ENCODE measurements at places on chromosomes 7 and 10. TPM values are rescaled to one million over a fixed set of nuclear protein-coding genes. Genes with fewer than 3 reads are reported as not detected.
A peak's percentile ranks its signal among the peaks of the same experiment; 100 is the strongest.

GRCh38 chr10:75606203-75606779 lies 174.9 kb downstream of the LRMDA start:
- no peak overlapping the region for H3K27ac ChIP-seq
- no peak for DNase-seq

Gene MKI67
- 13.5 TPM for total RNA-seq

DNA sequence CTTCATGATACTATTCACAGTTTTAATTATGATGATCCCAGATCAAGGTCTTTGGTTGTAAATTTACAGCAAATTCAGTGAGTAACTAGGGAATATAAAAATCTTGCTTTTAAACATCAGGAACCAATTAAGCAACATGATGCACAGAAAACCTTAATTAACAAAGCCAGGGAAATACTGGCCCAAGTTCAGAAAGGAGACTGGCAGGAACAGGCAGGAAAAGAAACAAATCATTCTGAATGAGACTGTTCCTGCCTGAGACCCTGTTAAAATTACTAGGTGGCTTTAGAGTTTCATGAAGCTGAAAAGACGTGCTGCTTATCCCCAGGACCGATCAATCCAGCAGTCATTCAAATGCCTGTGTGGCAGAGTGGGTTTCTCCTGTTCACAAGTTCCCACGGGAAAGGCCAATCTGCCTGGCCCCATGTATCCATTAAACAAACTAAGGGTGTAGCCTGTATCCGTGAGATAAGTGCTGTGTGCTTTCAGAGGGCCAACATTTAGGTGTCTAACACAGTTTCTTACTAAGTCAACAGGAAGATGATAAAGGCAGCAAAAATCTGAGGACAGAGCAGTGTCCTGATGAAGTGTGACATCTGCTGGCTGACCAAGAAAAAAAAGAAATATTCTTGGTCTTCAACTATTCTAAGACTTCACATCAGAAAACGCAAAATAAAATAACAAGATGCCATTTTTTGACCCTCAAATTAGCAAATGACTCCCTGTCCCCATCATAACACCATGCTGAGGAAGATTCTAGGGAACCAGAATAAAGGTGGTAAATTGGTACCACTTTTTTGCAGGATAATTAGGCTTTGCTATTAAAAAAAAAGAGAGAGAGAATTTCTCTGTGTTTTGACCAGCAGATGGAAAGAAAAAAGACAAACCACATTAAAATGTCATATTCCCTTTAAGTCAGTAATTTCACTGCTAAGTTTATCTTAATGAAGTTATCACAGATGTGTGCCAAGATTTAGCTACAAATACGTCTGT lies 34.2 kb downstream of the PUS7 start:
- peak overlapping the region; percentile 24 for H3K27ac ChIP-seq
- peaks cover 8% of the 10 kb centered on the region for H3K4me1 ChIP-seq
- H3K4me3 ChIP-seq: peak overlapping the region; percentile 28
- DNase-seq: peak; percentile 68
- peaks cover 3% of the 10 kb centered on the region for H3K36me3 ChIP-seq
- no peaks in the 10 kb centered on the region for H3K27me3 ChIP-seq

GRCh38 chr7:131081308-131081707 lies 246.4 kb upstream of the MKLN1 start:
- H3K4me1 ChIP-seq: peaks cover 72% of the 10 kb centered on the region
- H3K27me3 ChIP-seq: no peaks in the 10 kb centered on the region
- peak overlapping the region; percentile 34 for H3K4me3 ChIP-seq
- DNase-seq: no peak
- H3K36me3 ChIP-seq: peaks cover 48% of the 10 kb centered on the region

Gene MRLN
- total RNA-seq: not detected

DNA sequence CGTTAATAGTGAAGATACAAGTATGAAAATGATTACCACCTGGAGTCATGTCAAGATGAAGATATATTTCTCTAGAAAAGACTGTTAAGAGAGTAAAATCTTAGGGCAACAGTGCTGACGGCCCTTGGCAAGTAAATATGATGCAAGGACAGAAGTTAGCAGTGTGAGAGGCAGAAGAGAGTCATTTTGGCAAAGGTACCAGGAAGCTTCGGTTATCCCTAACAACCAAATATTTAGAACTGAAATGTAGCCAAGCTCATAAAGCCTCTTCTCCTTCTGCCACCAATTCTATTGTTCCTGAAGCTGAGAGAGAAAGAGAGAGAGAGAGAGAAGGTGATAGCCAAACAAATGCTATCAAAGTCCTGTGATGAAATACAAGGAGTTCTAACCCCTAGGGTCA lies 109.6 kb downstream of the MACC1 start:
- H3K4me3 ChIP-seq: no peak overlapping the region
- no peaks in the 10 kb centered on the region for H3K4me1 ChIP-seq
- H3K27me3 ChIP-seq: no peaks in the 10 kb centered on the region
- no peaks in the 10 kb centered on the region for H3K36me3 ChIP-seq
- H3K27ac ChIP-seq: no peak overlapping the region

DNA sequence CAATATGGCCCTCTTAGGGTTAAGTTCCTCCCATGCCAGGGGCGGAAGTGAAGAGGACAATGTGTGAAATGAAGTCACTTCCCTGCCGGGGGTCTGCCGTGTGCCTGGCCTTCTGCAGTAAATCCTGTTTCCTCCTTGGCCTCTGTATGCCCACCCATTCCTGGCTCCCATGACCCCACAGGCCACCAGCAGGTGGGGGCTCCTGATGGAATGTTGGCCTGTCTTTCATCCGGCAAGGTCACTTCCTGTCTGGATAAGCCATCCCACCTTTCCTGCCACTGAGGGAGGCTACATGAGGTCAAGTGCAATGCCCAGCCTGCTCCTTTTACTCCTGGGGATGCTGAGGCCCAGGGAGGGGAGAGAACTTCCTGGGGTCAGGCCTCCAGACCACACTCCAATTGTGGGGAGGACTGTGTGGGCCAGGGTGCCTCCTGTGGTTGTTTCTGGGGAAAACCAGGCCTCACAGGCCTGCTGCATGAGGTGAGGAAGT lies 22.3 kb downstream of the PALD1 start:
- H3K27ac ChIP-seq: no peak overlapping the region
- H3K4me3 ChIP-seq: no peak overlapping the region
- H3K36me3 ChIP-seq: no peaks in the 10 kb centered on the region
- no peaks in the 10 kb centered on the region for H3K27me3 ChIP-seq
- H3K4me1 ChIP-seq: no peaks in the 10 kb centered on the region

- no peak for DNase-seq
- H3K27me3 ChIP-seq: no peaks in the 10 kb centered on the region
- H3K4me1 ChIP-seq: no peaks in the 10 kb centered on the region
- no peak overlapping the region for H3K4me3 ChIP-seq
- no peak overlapping the region for H3K27ac ChIP-seq
These were observed 74.1 kb downstream of the LRRTM3 start for GRCh38 chr10:66999762-67000545.

- H3K27me3 ChIP-seq: no peaks in the 10 kb centered on the region
- H3K36me3 ChIP-seq: no peaks in the 10 kb centered on the region
- H3K4me1 ChIP-seq: peaks cover 34% of the 10 kb centered on the region
- H3K4me3 ChIP-seq: no peak overlapping the region
- DNase-seq: no peak
These were observed 153.1 kb downstream of the ZNF365 start for GRCh38 chr10:62527019-62527827.

GRCh38 chr10:48330269-48330668 lies 23.8 kb downstream of the MAPK8 start:
- H3K36me3 ChIP-seq: no peaks in the 10 kb centered on the region
- no peaks in the 10 kb centered on the region for H3K27me3 ChIP-seq
- DNase-seq: no peak
- no peak overlapping the region for H3K4me3 ChIP-seq
- no peaks in the 10 kb centered on the region for H3K4me1 ChIP-seq
- no peak overlapping the region for H3K27ac ChIP-seq

GRCh38 chr7:17601921-17602320 lies 303.5 kb downstream of the AHR start:
- DNase-seq: no peak
- no peaks in the 10 kb centered on the region for H3K36me3 ChIP-seq
- H3K4me1 ChIP-seq: no peaks in the 10 kb centered on the region
- no peaks in the 10 kb centered on the region for H3K27me3 ChIP-seq

DNA sequence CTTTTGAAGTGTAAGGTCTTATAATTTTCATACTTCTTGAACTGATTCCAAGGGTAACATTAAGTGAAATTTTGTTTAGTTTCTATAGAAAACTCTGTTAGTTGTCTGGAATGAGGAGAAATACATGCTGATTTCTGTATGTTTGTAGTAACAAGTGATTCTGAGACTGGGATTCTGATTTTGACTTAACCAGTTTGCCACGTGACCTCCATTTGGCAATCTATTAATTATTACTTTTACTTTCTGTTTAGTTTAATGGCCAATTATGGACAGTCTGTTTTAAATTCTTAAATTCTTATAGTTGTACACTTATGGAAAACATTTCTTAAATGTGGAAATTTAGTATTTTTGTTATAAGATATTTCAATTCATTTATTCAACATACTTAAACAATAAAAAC lies 163.1 kb downstream of the ADK start:
- peak overlapping the region; percentile 82 for H3K4me3 ChIP-seq
- peaks cover 13% of the 10 kb centered on the region for H3K36me3 ChIP-seq
- no peak for DNase-seq
- no peaks in the 10 kb centered on the region for H3K4me1 ChIP-seq

Gene NRP1
- total RNA-seq: not detected

GRCh38 chr10:79078367-79079053 lies 9.7 kb downstream of the ZMIZ1 start:
- no peak overlapping the region for H3K4me3 ChIP-seq
- no peaks in the 10 kb centered on the region for H3K36me3 ChIP-seq
- H3K27me3 ChIP-seq: no peaks in the 10 kb centered on the region
- H3K4me1 ChIP-seq: peaks cover 12% of the 10 kb centered on the region

Gene CLDN4
- 0.79 TPM for total RNA-seq

- no peaks in the 10 kb centered on the region for H3K4me1 ChIP-seq
- no peak for DNase-seq
- no peak overlapping the region for H3K4me3 ChIP-seq
- H3K27ac ChIP-seq: no peak overlapping the region
These were observed 111.4 kb downstream of the TFPI2 start for GRCh38 chr7:93779115-93779514.

DNA sequence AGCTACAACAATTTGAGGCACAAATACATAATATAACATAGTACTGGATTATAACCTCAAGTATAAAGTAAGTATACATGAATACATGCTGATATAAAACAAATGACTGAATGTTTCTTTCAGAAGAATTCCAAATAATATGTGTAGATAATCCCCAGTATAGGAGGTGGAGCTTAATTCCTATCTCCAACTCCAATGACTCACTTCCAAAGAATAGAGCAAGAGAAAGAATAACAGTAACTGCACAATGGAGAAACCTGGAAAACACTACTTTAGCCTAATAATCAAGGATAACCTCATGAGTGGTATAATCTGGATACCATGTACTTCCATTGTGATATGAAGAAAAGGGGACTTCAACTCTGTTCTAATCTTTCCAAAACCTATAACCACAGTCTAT lies 13.7 kb upstream of the SEMA3C start:
- no peaks in the 10 kb centered on the region for H3K36me3 ChIP-seq
- no peak overlapping the region for H3K27ac ChIP-seq
- no peaks in the 10 kb centered on the region for H3K4me1 ChIP-seq
- no peak for DNase-seq
- H3K27me3 ChIP-seq: no peaks in the 10 kb centered on the region
- H3K4me3 ChIP-seq: no peak overlapping the region

Gene DCLRE1C
- total RNA-seq: 24.6 TPM

- no peak overlapping the region for H3K27ac ChIP-seq
- H3K4me3 ChIP-seq: no peak overlapping the region
- no peaks in the 10 kb centered on the region for H3K36me3 ChIP-seq
- no peak for DNase-seq
- no peaks in the 10 kb centered on the region for H3K27me3 ChIP-seq
These were observed 554.3 kb upstream of the GRM3 start for GRCh38 chr7:86089455-86089854.

DNA sequence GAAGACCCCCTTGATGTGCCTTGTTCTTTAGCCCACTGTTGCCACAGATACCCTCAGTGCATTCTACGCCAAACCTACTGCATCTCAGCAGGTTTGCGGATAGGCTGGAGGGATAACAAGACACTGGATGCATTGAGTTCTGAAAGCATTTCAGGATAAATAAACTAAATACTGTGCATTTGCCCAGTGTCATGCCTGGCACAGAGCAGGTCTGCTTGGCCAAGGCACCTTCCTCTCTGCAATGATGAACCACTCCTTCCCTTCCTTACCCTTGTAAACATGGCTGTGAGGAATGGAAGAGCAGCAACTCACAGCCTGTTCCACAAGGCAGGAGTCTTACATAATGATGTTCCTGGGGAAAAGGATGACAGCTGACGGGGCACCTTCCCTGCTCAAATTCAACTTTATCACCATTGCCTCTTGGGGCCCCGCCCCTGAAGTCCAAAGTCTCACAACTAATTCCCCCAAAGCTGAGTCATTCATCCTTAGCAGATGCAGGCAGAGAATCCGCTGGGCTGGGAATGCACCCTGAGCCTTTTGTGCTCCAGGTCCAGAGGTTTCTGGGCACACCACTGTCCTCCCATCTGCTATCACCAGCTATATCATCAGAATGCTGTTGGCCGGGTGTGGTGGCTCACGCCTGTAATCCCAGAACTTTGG lies 11.6 kb downstream of the DDX56 start:
- H3K36me3 ChIP-seq: peaks cover 20% of the 10 kb centered on the region
- DNase-seq: no peak
- H3K27me3 ChIP-seq: no peaks in the 10 kb centered on the region
- H3K27ac ChIP-seq: no peak overlapping the region
- no peak overlapping the region for H3K4me3 ChIP-seq
- H3K4me1 ChIP-seq: no peaks in the 10 kb centered on the region

Gene IRF5
- 13.5 TPM for total RNA-seq

Gene OR2F1
- not detected for total RNA-seq

DNA sequence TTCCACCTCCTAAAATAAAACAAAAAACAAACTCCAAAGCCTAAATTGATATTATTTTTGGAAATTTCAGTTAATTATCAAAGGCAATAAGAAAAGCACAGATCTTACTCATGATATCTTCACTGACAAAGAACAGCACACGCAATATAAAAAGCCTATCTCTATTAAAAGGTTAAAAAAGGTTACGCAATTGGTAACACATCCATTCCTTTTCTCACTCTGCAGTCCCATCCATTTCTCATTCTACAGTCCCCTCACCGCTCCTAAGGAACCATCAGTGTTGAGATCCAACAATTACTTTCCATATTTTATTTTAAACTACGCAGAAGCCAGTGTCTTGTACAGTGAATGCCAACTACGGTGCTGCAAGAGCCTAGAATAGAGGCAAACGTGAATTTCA lies 1.3 kb downstream of the SEC61G start:
- no peak overlapping the region for H3K27ac ChIP-seq
- DNase-seq: no peak
- no peaks in the 10 kb centered on the region for H3K27me3 ChIP-seq
- peak overlapping the region; percentile 95 for H3K4me3 ChIP-seq

- H3K27ac ChIP-seq: no peak overlapping the region
- H3K27me3 ChIP-seq: peaks cover 3% of the 10 kb centered on the region
These were observed 173.8 kb downstream of the TRIL start for GRCh38 chr7:28784171-28784902.

DNA sequence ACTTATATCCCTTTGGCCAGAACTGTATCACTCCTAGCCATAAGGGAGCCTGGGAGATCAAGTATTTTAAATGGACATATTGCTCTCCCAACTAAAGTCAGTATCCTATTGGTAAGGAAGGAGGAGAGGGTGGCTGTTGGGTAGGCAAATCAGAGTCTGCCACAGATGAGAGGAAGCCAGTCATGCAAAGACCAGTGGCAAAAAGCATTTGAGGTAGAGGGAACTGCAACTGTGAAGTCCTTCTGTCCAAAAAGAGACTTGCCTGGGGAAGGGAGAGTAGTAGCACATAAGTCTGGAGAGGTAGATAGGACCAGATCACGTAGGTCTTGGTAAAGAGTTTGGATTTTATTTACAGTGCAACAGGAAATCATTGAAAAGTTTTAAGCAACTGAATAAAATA lies 8.8 kb upstream of the CCNJ start:
- H3K27me3 ChIP-seq: peaks cover 10% of the 10 kb centered on the region
- H3K4me1 ChIP-seq: no peaks in the 10 kb centered on the region
- no peak overlapping the region for H3K4me3 ChIP-seq
- H3K36me3 ChIP-seq: peaks cover 2% of the 10 kb centered on the region

Data from CD4-positive, CD25-positive, alpha-beta regulatory T cell (primary cell).